ENCODE measurements at places on chromosomes 16 and 17. TPM values are rescaled to one million over a fixed set of nuclear protein-coding genes. Genes with fewer than 3 reads are reported as not detected.
A peak's percentile ranks its signal among the peaks of the same experiment; 100 is the strongest.

- peaks cover 33% of the 10 kb centered on the region for H3K4me1 ChIP-seq
- peaks cover 6% of the 10 kb centered on the region for H3K27me3 ChIP-seq
- peak; percentile 37 for DNase-seq
- H3K36me3 ChIP-seq, result peaks cover 13% of the 10 kb centered on the region
- peak overlapping the region; percentile 84 for H3K4me3 ChIP-seq
- peak overlapping the region; percentile 94 for H3K27ac ChIP-seq
Observed at GRCh38 chr17:59963738-59964481, 630 bp downstream of the RNFT1 start.

GRCh38 chr17:20280851-20281250 is 186.5 kb downstream of the LGALS9B start:
- peaks cover 3% of the 10 kb centered on the region for H3K27me3 ChIP-seq
- no peak for DNase-seq
- no peak overlapping the region for H3K4me3 ChIP-seq
- H3K36me3 ChIP-seq, result no peaks in the 10 kb centered on the region
- H3K4me1 ChIP-seq, result peaks cover 44% of the 10 kb centered on the region

The NPIPB2 gene
- total RNA-seq, result 15.0 TPM

GRCh38 chr17:50106393-50107131 is 11.4 kb downstream of the PDK2 start:
- no peak for DNase-seq
- H3K4me1 ChIP-seq, result no peaks in the 10 kb centered on the region
- H3K4me3 ChIP-seq, result no peak overlapping the region

The TP53TG3F gene
- not detected for total RNA-seq

GRCh38 chr17:73911726-73912372 is 267.6 kb upstream of the SDK2 start:
- no peaks in the 10 kb centered on the region for H3K4me1 ChIP-seq
- H3K36me3 ChIP-seq, result no peaks in the 10 kb centered on the region
- no peak overlapping the region for H3K27ac ChIP-seq
- DNase-seq, result no peak

DNA sequence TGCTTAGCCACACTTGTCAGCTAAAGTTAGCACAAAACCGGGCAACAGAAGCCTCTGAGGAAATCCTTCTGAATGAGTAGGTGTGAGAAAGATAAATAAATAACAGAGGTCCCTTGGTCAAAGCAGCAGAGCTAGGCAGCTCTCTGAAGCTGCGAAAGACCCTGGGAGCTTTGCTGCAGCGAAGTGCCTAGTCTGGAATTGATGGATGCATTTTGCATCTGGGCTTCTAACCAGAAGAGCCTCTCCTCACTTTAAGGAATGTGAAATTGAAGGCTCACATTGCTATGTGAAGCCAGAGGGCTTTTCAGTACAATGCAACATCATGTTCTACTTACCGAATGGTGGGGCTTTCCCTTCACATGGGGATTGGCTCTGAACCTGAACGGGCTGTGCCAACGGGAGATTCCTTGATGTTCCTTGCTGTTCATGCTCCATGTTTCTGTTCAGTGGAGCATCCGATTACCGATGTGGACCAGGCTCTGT is 274.6 kb downstream of the HS3ST3B1 start:
- H3K27ac ChIP-seq, result no peak overlapping the region
- DNase-seq, result no peak
- no peak overlapping the region for H3K4me3 ChIP-seq
- no peaks in the 10 kb centered on the region for H3K4me1 ChIP-seq

The KCNH6 gene
- total RNA-seq, result not detected

- H3K36me3 ChIP-seq, result no peaks in the 10 kb centered on the region
- no peak for DNase-seq
- no peak overlapping the region for H3K4me3 ChIP-seq
- H3K27ac ChIP-seq, result no peak overlapping the region
- H3K4me1 ChIP-seq, result no peaks in the 10 kb centered on the region
Observed at GRCh38 chr16:60204181-60204580, 1470.1 kb upstream of the GOT2 start.

DNA sequence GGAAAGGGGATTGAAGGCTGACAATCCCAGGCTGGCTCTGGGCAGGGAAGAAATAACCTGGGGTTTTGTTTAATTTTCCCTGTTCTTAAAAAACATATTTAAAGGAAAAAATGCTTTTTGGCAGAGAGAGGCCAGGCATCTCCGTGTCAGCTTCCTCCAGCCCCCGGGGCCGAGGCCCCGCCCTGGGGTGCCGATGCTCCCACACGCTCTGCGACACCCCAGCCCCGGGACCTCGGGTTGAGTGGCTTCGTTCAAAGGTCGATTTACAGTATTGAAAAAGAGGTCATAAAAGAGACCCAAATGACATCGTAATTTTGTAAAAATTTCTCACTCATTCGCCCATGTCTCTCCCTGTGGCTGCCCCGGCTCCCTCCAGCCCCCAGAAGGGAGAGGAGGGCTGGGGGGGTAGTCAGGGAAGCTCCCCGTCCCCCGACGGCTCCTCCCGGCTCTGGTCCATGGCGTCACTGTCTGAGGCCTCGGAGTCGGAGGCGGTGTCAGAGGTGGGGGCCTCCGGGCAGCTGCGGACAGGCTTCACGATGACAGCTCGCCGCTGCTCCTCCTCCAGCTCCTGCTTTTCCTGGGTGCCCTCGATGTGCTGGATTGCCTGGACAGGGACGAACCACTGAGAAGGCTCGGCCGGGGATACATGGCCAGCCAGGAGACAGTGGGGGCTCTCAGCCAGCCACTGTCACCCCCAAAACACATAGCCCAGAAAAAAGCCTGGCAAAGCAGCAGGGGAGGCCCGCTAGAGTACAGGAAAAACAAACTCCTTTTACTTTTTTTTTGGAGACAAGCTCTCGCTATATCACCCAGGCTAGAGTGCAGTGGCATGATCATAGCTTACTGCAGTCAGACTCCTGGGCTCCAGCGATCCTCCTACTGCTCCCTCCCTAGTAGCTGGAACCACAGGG is 14.9 kb downstream of the TFAP4 start:
- no peak for DNase-seq
- H3K4me1 ChIP-seq, result peaks cover 4% of the 10 kb centered on the region
- H3K27me3 ChIP-seq, result no peaks in the 10 kb centered on the region
- peaks cover 15% of the 10 kb centered on the region for H3K36me3 ChIP-seq

The ABCC11 gene
- not detected for total RNA-seq
